ENCODE measurements at places on chromosomes 12 and 14. TPM values are rescaled to one million over a fixed set of nuclear protein-coding genes. Genes with fewer than 3 reads are reported as not detected.

Gene PLEKHH1
- total RNA-seq, result not detected

Gene MGP
- 11.2 TPM for total RNA-seq

Gene TMEM121
- 6.2 TPM for total RNA-seq

Gene TDP1
- 27.3 TPM for total RNA-seq

Gene GPR162
- total RNA-seq, result 3.2 TPM

Data from myometrial cell (primary cell).